Fibroblast of mammary gland (primary cell): ENCODE measurements at places on chromosomes 13 and 19.

DNA sequence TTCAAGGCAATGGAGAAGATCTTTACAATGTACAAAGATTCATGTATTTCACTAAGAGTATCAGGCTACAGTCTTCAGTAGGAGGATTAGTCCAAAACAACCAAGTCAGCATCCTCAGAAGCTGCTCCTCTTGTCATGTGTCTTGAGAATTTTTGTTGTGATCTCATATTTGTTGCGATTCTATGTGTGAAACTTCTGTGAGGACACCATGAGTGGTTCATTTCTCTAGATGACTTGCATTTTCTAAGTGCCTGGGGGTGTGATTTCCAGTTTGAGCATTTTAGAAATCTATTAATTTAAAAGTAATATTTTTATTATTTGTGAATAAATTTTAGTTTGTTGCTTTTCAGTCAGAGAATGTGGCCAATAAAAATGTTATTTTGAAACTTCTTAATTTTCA is 94.5 kb downstream of the RAP2A start:
- DNase-seq = no peak

- DNase-seq = peak; percentile 87
These were observed 288.7 kb downstream of the FOXO1 start for GRCh38 chr13:40377783-40378182.

DNA sequence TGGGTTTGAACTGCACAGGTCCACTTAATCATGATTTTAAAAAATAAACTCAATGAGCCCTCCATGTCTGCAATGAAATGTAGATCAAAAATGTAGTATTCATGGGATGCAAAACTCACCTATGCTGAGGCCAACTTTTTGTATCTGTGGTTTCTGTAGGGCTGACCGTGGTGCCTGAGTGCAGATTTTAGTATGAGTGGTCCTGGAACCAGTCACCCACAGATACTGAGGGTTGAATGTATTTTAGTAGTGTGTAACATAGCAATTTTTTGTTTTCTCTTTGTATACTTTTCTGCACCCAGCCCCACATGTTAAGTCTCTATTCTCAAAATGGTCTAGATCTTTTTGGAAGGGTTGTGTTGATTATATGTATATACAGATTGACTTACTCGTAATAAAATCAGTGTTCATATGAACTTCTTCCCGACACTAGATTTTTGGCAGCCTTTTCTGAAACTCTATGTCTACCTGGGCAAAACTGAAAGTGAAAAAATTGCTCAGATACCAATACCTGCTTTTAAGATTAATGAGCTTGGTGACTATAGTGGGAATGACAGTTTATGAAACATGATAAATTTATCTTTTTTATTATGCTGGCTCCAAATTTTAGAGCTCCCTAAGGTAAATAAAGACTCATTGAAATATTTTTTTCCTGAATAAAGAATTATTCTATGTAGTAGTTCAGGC is 51.6 kb downstream of the DNAJC15 start:
- no peak for DNase-seq

GRCh38 chr13:39034085-39034484 is 3.8 kb downstream of the PROSER1 start:
- DNase-seq = no peak
